ENCODE measurements at places on chromosomes 5 and 9.

DNA sequence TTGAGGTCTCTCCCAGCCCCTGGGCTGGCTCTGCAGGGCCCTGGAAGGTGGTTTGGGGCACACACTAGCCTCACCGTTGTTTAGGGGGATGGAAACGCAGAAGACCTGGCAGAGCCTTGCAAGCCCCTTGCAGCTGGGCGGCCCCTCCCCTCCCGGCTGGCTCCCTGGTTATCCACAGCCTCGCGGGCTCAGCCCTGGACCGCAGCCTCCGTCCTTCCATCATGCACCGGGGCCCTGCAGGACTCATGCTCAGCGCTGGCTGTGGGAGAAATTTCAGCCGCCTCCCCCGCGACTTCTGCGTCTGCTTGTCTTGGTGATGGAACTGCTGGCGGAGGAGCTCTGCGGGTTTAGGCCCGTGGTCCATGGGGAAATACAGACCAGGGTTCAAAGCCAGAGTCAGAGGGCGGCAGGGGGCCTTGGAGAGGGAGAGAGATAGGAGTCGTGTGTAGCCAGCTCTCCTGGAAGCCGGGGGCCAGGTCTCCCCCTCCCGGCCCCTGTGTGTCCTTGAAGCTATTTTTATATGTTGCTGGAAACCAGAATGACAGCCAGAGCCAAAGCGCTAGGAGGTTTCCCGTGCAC lies 75.8 kb upstream of the IER5L start:
- no peak for DNase-seq

GRCh38 chr5:78611126-78611605 lies 37.4 kb downstream of the LHFPL2 start:
- no peak for DNase-seq

GRCh38 chr5:172972552-172972951 lies 11.0 kb upstream of the ATP6V0E1 start:
- DNase-seq: no peak

- DNase-seq: no peak
Observed at GRCh38 chr9:99905833-99906402, 536 bp upstream of the STX17 start.

DNA sequence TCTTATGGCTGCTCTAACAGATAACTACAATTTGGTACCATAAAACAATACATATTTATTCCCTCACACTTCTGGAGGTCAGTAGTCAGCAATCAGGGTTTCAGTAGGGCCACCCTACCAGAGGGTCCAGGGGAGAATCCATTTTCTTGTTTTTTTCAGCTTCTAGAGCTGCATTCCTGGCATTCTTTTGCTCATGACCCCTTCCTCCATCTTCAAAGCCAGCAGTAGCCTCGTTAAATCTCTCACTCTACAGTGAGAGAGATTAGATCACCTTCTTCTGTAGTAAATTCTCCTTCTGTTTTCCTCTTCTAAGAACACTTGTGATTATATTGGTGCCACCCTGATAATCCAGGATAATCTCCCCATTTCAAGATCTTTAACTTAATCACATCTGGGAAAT lies 187.4 kb downstream of the RFK start:
- DNase-seq: no peak

DNA sequence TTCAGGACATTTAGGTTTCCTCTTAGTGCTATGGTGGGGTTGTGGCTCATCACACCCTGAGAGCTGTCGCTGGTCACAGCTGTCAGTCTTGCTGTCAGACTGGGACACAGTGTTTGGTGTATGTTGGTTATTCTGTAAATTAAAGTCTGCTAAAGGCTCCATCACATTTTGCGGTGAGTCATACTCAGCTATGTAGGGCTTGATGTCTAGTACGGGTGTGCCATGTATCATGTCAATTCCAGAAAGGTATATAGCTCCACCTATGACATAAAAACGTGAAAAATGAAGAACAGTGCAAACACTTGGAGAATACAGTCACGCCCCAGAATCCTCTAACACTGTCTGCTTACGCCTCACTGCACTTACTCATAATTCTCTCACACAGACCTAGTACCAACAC lies 11.9 kb downstream of the TRMO start:
- DNase-seq: no peak

- DNase-seq: no peak
Observed at GRCh38 chr5:95655575-95655974, 9.0 kb downstream of the RFESD start.

GRCh38 chr9:126009047-126009446 lies 261.9 kb downstream of the PBX3 start:
- DNase-seq: no peak

DNA sequence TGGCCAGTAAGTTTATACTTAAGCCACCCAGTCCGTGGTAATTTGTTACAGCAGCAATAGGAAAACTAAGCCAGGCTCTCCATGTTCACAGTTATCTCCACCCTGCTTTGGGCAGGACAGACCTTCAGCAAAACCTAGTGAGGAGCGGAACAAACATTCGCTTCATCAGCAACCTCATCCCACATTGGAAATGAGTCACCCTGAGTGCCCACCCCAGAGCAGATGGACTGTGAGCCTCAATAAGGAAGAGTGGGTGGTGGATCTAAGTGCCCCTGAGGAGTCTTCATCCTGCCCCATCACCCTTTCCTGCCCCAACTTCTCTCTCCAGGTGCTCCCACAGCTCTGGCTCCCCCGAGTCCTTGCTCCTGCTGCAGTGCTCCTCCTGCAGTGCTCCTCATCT lies 78.8 kb downstream of the FSTL4 start:
- no peak for DNase-seq

DNA sequence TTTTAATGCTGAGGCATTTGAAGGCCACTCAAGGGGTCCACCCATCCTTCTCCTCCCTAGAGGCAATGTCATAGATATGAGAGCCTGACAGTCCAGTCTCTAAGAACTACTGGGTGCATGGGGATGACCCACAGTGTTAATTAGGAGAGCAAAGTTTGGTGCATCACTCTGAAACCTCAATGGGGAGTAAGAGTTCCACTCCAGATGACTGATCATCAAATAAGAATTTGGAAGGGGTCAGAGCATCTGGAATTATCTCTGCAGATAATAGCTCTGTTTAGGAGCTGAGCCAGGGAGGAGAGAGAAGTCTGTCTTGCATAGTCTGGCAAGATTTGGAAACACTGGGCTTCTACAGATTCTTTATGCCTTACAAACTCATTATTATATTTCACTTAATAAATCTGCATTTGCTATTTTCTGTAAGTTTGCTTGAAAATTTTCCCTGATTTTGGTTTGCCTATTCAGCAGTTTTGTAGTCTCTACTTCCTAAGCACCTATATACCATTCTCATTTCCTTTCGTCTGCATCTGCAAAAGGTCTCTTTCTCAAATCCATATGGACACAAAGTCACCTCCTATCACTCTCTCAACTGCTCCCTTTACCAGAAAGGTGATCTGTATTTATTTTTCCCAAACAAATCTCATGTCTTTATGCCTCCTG lies 27.7 kb downstream of the FGF10 start:
- DNase-seq: no peak

- DNase-seq: no peak
Observed at GRCh38 chr9:35956651-35957050, 1.3 kb downstream of the OR2S2 start.

GRCh38 chr9:136541179-136541578 lies 4.7 kb downstream of the NOTCH1 start:
- DNase-seq: no peak

- peak; percentile 2 for DNase-seq
Observed at GRCh38 chr9:28539434-28540070, 966.3 kb upstream of the C9orf72 start.

- DNase-seq: no peak
Observed at GRCh38 chr9:89608641-89609335, 4.0 kb downstream of the GADD45G start.

- no peak for DNase-seq
Observed at GRCh38 chr9:80127920-80128319, 556.2 kb downstream of the TLE4 start.

- DNase-seq: no peak
Observed at GRCh38 chr9:518540-518939, 303.9 kb downstream of the DOCK8 start.

- DNase-seq: no peak
Observed at GRCh38 chr9:35689542-35690293, at the start of gene TPM2. TSS of gene TPM2 (minus strand) at chr9:35689925. CDS start at chr9:35689817, 108 bp downstream.

DNA sequence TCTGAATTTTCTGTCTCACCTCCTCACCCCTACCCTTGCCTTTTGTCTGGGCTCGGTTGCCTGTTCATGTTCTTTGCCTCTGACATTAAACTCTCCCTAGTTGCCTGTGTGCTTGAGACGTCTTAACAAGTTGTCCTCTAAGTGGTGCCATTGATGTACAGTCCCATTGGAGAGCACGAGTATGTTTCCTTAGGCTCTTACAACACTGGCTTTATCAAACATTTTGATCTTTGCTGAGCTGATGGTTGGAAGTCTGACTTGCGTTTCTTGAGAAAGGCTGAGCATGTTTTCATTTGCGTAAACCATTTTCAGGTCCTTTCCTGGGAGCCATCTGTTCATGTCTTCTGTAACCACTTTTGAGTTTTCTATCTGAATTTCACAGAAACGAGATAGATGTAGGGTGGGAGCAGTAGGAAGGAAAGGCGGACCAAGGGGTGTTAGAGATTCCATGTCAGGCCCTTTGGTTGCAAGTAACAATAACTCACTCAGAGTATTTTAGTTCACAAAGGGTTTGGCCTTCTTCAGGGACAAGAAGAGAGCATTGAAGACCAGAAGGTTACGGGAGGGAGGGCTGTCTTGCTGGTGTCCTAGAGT lies 35.4 kb downstream of the OTULIN start:
- DNase-seq: no peak

DNA sequence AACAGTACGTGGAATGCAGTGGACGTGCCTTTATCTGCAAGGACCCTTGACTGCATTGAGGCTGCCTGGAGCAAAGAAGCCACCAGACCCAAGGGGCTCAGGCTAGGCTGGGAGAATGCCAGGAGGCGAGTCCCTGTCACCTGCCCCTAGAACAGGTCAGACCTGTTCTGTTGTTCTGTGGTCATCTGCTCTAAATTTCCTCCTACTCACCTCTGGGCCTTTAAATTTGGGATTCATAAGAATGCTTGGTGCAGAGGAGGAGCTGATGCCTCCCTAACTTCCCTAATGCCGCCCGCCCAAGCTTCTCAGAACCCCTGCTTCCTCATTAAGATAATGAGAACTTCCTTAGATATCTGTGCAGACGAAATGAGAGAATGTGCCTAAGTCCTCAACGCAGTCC lies 32.0 kb downstream of the DAPK1 start:
- no peak for DNase-seq

DNA sequence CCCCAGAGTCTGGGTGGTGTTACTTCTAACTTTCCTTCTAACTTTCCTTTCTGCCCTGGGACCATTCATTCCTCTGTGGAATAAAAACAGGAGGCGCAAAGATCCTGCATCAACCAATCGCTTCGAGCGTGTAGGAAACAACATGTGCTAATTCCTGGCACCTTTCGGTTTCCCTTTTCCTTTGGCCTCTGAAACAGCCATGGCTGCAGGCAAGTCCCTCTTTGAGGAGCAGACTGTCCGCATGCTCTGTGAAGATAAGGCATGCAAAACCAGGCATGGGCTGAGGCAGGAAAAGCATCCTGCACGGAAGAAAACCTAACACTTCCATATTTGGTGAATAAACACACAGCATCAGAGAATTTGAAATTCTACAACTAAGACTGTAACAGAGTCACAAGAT lies 128.3 kb downstream of the HSD17B3 start:
- no peak for DNase-seq

DNA sequence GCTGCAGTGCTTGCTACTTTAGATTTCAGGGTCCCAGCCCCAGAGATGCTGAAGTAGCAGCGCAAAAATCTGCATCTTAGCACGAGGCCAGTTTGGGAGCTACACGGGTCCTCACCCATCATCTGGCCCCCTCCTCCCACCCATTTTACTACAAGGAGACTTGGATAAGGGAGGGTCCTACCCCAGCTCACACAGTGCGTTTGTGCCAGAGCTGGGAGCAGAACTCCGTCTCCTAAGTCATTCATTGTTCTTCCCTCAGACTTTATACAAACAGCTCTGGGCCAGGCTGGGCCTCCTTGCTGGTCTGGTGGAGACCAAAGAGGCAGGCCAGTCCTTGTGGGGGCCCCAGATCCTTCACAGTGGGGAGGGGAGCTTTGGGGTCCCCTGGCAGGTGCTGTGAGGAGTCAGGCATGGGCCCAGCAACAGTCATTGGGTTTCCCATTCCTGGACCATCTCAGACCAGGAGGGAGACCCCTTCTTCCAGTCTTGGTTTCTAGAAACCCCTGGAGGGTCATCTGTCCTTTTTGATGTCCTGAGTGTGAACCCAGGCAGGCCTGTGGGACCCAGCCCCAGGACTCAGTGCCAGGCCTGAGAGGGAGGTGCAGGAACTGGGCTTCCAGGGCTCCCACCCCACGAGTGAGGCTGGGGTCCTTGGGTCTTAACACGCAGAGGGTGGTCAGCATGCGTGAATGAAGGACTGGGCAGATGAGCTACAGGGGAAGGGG lies 2.3 kb upstream of the IL17B start:
- DNase-seq: no peak

- DNase-seq: no peak
Observed at GRCh38 chr9:130233587-130233945, 32.0 kb upstream of the HMCN2 start.

DNA sequence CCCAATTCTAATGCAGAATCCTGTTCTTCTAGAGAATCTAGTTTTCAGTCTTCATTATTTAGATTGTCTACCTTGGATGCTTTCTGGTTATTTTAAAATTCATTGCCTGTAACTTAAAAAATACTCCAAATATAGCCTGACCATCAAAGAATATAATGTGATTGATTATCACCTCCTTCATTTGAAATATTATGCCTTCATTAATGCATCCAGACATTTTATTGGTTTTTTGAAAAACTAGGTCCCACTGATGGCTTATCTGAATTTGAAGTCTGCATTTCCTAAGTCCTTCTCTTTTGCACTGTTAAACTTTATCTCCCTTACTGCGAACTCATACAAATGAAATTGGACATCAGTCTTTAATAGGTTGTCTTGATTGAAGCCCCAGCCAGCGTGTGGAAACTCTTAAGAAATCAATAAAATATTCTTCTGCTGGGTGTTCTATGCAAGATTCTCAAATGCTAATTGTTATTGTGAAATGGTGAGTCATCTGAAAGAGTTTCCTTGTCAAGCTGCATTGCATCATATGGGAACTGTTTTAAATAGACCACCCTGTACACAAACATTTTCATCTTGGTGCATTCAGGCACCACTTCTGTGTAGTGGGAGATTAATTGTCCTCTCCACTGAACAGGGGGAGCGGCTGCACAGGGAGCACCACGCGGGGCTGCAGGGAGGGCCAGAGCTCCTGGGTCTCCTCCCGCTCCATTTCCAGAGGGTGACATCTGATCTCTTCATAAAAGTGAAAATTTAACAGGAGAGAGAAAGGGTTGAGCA lies 92.3 kb upstream of the FANCC start:
- DNase-seq: no peak

DNA sequence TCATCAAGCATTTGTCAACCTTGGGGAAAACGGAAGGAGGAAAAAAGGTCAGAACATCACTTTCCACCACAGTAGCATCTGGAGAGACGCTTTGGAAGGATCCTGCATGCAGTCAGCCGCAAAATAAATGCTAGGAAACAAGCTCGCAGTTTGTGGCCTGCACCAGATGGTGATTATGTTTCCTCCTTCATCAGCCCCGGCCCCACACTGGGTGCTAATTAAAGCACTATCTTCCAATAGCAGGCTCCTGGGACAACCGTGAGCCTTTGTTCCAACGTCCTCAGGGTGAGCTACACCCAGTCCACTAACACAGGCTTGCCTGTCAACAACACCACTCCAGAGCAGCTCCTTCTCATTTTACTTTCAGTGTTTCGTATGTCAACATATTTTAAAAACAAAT lies 64.0 kb downstream of the RNF130 start:
- peak; percentile 36 for DNase-seq

Measured in pons (tissue), 1 donor.